ENCODE measurements at places on chromosomes 16 and 17. TPM values are rescaled to one million over a fixed set of nuclear protein-coding genes. Genes with fewer than 3 reads are reported as not detected.
A peak's percentile ranks its signal among the peaks of the same experiment; 100 is the strongest.

Gene G6PC1
- total RNA-seq = 0.10 TPM

Gene SEPTIN12
- total RNA-seq = not detected

Gene ZSCAN10
- 0.76 TPM for total RNA-seq

Gene BCL7C
- 44.9 TPM for total RNA-seq

Gene ZG16
- total RNA-seq = 0.07 TPM

Gene KRTAP4-9
- total RNA-seq = not detected

- H3K27ac ChIP-seq = no peak overlapping the region
- H3K36me3 ChIP-seq = no peaks in the 10 kb centered on the region
- H3K4me3 ChIP-seq = no peak overlapping the region
- no peaks in the 10 kb centered on the region for H3K27me3 ChIP-seq
- H3K4me1 ChIP-seq = peaks cover 30% of the 10 kb centered on the region
These were observed 85.3 kb upstream of the LGALS9 start for GRCh38 chr17:27545562-27546229.

DNA sequence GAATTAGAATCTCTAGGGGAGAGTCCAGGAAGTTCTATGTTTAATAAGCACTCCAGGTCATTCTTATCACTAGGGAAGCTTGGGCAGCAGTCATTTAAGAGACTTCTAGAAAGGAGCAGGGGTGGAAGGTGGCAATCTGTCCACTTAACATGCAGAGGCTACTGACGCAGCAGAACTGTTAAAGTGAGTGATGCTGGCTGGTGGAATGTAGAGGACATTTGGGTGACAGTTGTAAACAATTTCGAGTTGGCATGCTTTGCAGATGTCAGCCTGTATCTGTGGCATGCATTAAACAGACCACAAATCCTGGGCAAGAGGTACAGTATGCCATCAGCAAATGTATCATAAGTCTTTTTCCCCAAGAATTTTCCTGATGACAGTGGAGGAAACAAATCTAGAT, 40.5 kb upstream of the HS3ST3A1 start:
- no peak overlapping the region for H3K27ac ChIP-seq
- H3K27me3 ChIP-seq = peaks cover 4% of the 10 kb centered on the region
- no peak for DNase-seq
- no peak overlapping the region for H3K4me3 ChIP-seq
- no peaks in the 10 kb centered on the region for H3K4me1 ChIP-seq
- no peaks in the 10 kb centered on the region for H3K36me3 ChIP-seq

- DNase-seq = no peak
- H3K27me3 ChIP-seq = no peaks in the 10 kb centered on the region
- H3K4me1 ChIP-seq = no peaks in the 10 kb centered on the region
- H3K36me3 ChIP-seq = 0 out of 2 replicates have a peak, but pooled peaks cover 7% of the 10 kb centered on the region
- no peak overlapping the region for H3K27ac ChIP-seq
These were observed 29.3 kb downstream of the GOSR1 start for GRCh38 chr17:30506481-30506880.

- H3K27me3 ChIP-seq = no peaks in the 10 kb centered on the region
- H3K4me1 ChIP-seq = no peaks in the 10 kb centered on the region
- no peaks in the 10 kb centered on the region for H3K36me3 ChIP-seq
- H3K4me3 ChIP-seq = no peak overlapping the region
- peak; percentile 18 for DNase-seq
These were observed 12.8 kb downstream of the LRRC36 start for GRCh38 chr16:67339453-67339852.

GRCh38 chr16:65905331-65905730, 461.2 kb upstream of the CDH5 start:
- H3K4me1 ChIP-seq = no peaks in the 10 kb centered on the region
- H3K4me3 ChIP-seq = no peak overlapping the region

DNA sequence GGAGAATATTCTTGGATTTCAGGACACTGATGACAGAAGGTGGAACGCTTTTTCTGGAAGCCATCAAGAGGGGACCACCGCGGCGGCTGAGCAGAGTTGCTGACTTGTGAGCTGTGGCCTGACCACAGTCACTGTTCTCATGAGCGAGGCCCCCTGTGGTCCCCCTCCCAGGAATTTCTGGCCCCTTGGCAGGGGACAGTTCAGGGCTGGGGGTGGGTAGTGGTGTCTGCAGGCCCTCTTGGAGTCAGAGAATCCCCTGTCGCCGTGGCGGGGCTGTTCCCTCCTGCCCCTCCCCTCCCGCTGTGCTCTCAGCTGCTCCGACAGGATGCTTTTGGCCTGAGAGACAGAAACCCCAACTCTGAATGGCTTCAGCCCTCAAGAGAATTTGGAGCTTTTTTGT, 292.0 kb downstream of the SEC14L1 start:
- DNase-seq = no peak
- H3K27me3 ChIP-seq = no peaks in the 10 kb centered on the region
- H3K36me3 ChIP-seq = no peaks in the 10 kb centered on the region
- H3K4me3 ChIP-seq = no peak overlapping the region
- no peak overlapping the region for H3K27ac ChIP-seq

DNA sequence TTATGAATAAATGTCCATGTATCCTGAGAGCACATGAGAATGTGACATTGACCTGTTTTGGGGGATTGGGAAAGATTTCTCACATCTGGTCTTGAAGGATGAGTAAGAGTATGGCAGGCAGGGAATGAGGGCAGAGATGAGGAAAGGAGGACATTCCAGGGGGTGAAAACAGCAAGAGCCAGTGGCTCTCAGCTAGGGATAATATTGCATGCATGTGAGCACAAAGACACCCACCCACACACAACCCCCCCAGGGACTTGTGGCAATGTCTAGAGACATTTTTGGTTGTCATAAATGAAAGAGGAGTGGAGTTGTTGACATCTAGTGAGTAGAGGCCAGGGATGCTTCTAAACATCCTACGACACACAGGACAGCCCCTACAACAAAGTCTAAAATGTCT, 6.0 kb downstream of the MYO1D start:
- DNase-seq = no peak
- no peaks in the 10 kb centered on the region for H3K27me3 ChIP-seq
- H3K27ac ChIP-seq = no peak overlapping the region
- no peak overlapping the region for H3K4me3 ChIP-seq

- H3K4me3 ChIP-seq = no peak overlapping the region
- no peak overlapping the region for H3K27ac ChIP-seq
- DNase-seq = no peak
- H3K36me3 ChIP-seq = no peaks in the 10 kb centered on the region
- H3K4me1 ChIP-seq = no peaks in the 10 kb centered on the region
These were observed 22.1 kb upstream of the HNF1B start for GRCh38 chr17:37766971-37767370.

DNA sequence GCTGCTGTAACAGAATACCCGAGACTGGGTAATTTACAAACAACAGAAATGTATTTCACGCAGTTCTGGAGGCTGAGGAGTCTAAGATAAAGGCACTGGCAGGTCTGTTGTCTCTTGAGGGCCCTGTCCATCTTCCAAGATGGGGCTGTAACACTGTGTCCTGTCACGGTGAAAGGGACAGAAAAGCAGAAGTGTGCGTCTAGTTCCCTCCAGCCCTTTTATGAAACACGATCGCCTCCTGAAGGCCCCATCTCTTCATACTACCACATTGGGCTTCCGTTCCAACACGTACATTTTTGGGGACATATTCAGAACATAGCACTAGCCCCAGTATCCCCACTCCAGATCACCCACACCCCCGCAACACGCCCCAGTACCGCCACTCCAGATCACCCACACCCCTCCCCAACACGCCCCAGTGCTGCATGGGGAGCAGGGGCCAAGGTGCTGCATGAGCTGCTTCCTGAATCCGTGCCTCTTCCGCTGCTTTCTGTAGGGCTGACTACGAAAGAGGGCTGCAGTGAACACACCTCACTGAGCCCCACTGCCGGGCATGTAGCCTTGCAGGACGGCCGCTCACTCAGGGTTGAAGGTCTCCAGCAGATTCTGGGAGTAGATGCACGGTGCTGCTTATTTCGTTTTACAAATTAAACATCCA, 91.9 kb downstream of the RPTOR start:
- no peak overlapping the region for H3K4me3 ChIP-seq
- H3K27ac ChIP-seq = no peak overlapping the region
- no peak for DNase-seq
- H3K4me1 ChIP-seq = no peaks in the 10 kb centered on the region

- H3K4me1 ChIP-seq = no peaks in the 10 kb centered on the region
- H3K36me3 ChIP-seq = peaks cover 3% of the 10 kb centered on the region
- no peaks in the 10 kb centered on the region for H3K27me3 ChIP-seq
- H3K4me3 ChIP-seq = no peak overlapping the region
These were observed 4.6 kb downstream of the RASD1 start for GRCh38 chr17:17491546-17491988.

GRCh38 chr17:27746881-27747280, 53.4 kb downstream of the NOS2 start:
- DNase-seq = no peak
- no peaks in the 10 kb centered on the region for H3K4me1 ChIP-seq
- H3K4me3 ChIP-seq = no peak overlapping the region
- no peak overlapping the region for H3K27ac ChIP-seq

DNA sequence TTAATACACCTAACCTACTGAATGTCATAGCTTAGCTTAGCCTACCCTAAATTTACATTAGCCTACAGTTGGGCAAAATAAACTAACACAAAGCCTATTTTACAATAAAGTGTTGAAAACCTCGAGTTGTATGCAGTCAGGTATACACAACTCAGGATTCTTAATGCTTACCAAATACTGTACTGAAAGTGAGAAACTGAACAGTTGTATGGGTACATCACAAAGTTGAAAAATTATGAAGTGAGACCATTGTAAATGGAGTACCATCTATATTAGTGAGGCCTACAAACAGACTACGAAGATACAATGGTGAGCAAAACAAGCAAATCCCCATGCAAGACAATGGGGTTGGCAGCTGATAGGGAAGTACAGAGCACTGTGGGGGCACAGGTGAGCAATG, 79.7 kb downstream of the VAT1L start:
- H3K36me3 ChIP-seq = no peaks in the 10 kb centered on the region
- no peak overlapping the region for H3K27ac ChIP-seq
- no peaks in the 10 kb centered on the region for H3K4me1 ChIP-seq
- H3K27me3 ChIP-seq = peaks cover 55% of the 10 kb centered on the region
- no peak for DNase-seq

GRCh38 chr16:1532081-1532760, 1.2 kb upstream of the TMEM204 start:
- no peak for DNase-seq
- no peaks in the 10 kb centered on the region for H3K27me3 ChIP-seq
- no peaks in the 10 kb centered on the region for H3K36me3 ChIP-seq
- H3K4me1 ChIP-seq = no peaks in the 10 kb centered on the region

Measured in HCT116 (cell line).